ENCODE measurements at places on chromosomes 4 and X.

GRCh38 chrX:23333842-23334520, 668 bp upstream of the PTCHD1 start:
- DNase-seq = no peak

- DNase-seq = no peak
These were observed 31.8 kb downstream of the CHIC2 start for GRCh38 chr4:54032558-54033135.

DNA sequence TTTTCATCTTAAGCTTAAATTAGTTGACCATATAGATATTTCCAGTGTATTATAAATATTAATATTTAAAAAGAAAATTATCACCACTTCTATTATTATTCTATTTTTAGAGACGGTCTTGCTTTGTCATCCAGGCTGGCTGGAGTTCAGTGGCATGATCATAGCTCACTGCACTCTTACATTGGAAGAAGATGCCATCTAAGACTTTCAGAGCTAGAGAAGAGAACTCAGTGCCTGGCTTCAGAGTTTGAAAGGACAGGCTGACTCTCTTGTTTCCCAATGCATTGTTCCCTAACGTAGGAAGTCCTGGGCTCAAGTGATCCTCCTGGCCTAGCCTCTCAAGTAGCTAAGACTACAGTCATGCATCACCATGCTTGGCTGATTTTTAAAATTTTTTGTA, 75.9 kb downstream of the FIP1L1 start:
- DNase-seq = no peak

DNA sequence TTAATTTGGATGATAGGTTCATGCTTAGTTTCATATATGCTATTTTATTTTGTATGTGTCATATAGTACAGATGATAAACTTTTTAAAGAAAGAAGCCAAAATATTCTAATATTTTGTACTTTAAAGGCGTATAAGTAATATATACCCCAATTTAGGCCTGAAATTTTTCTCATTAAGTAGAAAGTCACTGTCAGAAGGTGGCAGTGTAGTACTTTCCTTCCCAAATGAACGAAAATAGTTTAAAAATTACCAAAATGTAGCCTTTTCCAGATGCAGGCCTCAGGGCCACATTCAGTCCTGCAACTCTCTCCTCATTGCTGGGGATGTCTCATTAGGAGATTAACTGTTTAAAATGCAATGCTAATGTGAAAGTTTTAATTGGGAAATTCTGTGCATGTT, 1263.6 kb downstream of the C4orf33 start:
- DNase-seq = no peak

GRCh38 chr4:73690051-73690738, 50.2 kb upstream of the CXCL8 start:
- DNase-seq = no peak

- DNase-seq = no peak
These were observed 547.5 kb downstream of the SMARCA1 start for GRCh38 chrX:128975745-128976144.

DNA sequence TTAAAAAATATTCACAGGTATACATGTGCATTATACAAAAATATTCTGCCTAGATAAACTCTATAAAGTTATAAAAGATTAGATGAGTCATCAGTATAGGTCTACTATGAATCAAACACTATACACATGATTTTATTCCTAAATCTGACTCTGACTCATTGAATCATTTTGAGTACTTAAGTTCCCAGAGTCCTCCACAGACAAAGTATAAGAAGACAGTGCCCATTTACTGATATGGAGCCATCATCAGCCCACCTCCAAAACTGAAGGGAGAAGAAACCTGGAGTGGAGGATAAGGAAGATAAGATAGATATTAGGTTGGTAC, 28.7 kb upstream of the ANTXR2 start:
- no peak for DNase-seq

- DNase-seq = no peak
These were observed 292.0 kb downstream of the CCSER1 start for GRCh38 chr4:90419124-90419711.

GRCh38 chr4:56051029-56051709, 102.4 kb downstream of the CEP135 start:
- DNase-seq = no peak

DNA sequence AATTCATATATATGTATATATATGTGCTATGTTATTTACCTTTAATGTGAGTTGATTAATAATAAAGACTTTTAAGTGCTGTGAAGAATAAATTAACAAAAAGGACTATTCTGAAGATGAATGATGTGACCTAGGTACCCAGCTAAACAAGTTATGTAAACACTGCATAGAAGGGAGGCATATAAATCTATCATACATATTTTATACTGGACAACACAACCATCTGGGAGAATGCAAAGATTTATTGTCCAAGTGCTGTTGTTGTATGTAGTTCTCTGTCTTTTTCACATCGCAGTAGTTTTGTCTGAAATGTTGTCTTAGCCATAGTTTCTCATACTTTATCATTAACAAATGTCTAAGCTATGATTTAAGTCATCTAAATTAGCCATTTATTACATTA, 337.6 kb downstream of the PCDH18 start:
- no peak for DNase-seq

- DNase-seq = no peak
These were observed 433.9 kb upstream of the ATOH1 start for GRCh38 chr4:93394545-93395081.

- no peak for DNase-seq
These were observed 617.7 kb upstream of the GRIA3 start for GRCh38 chrX:122566401-122566800.

GRCh38 chrX:122863067-122863466, 321.0 kb upstream of the GRIA3 start:
- no peak for DNase-seq

DNA sequence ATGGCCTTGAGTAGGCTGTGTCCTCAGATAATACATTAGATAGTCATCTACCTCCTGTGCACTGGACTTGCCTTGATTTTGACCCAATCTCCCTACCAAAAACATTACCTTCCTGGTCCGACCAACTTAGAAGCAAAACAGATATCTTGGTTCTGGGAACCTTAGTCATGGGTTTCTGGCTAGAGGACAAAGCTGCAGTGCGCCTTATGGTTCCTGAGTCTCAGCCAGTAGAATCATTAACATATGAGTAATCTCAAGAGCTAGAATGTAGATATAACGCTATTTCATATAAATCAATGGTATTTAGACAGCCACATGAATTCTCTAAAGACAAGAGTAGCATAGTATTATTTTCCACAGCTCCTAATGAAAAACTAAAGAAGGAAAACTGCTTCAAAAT, 83.1 kb downstream of the GRIA3 start:
- DNase-seq = no peak

GRCh38 chr4:107747748-107748486, 27.9 kb upstream of the PAPSS1 start:
- DNase-seq = no peak

DNA sequence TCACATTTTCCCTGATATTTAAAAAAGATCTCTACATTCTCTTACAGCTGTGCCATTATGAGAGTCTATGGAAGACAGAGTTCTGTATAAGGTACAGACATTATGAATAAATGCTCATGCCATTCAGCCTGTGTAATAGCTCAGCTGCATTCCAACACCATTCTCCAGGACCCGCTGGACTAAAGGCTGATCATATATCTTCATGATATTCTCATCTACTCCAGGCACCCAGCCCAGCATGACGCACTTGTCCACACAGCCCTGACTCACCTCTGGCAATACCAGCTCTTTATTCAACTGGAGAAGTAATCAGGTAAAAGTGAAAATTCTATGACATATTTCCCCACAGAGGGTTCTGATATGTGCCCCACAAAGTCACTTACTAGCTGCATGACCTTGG, 437.5 kb upstream of the FGF16 start:
- DNase-seq = no peak

DNA sequence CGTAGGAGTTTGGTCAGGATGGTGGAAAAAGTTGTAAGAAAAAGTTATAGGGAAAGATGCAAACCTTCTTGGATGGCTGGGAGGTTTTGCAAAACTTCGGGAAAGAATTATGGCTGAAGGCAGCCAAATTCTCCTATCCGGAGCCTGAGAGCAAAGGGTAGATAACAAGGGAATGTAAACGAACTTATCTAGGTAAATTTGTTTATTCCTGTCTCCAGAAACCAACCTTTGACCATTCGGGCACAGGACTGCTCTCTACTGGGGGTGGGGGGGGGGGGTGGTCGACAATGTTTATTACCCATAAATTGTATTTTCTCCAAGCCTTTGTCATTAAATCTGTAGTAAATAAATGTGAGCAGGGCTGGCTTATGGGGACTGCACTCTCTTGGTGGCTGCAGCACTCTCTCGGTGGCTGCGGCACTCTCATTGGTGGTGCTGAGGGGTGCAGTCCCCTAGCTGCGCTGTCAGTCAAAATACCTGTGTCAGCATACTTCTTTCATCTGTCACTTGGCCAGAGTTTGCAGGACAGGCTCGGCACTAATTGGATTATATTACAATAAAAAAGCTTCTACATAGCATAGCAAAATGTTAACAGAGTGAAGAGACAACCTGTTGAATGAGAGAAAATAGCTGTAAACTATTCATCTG, 827.8 kb downstream of the SH3BGRL start:
- DNase-seq = no peak

DNA sequence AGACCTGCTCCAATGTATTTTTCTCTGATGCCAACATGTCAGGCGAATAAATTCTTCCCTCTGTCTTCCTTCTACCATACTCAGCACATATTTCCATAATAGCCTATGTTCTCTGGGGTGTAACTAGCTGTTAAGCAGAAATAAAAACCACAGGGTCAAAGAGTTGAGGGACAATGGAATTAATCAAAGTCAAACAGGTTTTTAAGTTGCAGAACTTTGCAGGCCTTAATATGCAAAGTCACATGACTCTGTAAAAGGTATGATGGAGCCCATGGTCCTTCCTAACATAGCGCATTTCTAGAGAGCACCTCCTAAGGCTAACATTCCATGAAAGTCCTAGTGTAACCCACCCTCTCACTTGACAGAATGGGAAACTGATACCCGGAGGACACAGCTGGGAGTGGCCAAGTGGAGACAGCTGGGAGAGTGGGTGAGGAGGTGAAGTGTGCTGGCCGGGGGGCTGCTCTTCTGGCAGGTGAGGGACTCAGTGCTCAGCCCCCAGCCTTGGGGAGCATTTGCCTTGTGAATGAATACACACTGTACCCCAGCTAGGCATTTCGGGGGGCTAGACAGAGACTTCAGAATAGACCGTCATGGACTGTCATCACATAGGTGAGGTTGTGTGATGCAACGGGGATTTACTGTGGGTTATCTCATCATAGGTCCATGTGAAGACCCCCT, 8.4 kb upstream of the SORCS2 start:
- DNase-seq = no peak

- no peak for DNase-seq
These were observed 63.5 kb downstream of the GEMIN8 start for GRCh38 chrX:13966071-13966792.

DNA sequence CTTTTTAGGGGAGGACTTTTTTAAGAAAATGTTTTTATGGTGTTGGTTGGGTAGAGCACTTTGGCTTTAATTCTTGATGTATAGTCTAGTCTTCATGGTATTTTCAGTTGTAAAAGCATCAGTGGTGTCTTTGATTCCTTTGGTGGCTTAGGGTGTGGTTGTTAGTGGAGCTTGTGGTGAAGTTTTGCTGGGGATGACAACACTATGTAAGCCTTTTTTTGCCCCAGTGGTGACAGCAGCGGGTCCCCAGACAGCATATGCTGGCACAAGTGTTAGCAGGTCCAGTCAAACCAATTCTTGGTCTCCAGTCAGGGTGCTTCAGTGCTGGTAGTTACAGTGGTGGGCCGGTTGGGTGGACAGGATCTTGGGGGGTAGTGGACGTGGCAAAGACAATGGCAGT, 52.0 kb downstream of the CHIC1 start:
- DNase-seq = no peak

GRCh38 chr4:107151173-107151572, 115.1 kb upstream of the DKK2 start:
- DNase-seq = no peak

DNA sequence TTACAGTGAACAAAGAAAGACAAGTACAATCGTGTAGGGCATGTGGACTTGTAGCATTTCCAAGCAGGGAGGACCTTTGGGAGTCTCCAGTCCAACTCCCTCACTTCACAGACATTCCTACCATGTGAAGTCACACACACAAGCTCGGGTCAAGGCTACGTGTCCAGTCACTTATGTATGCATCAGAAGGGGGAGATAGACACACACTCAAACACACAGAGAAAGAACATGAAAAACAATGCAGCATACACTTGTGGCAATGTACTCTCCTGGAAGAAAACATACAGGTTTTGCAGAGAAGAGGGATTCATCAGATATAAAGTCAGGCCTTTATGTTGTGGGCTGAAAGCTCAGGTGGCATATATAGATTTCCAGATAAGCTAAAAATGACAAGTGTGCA, 136.1 kb upstream of the MID1 start:
- no peak for DNase-seq
